HFFc6 (cell line): ENCODE measurements at places on chromosomes 7 and 10.

DNA sequence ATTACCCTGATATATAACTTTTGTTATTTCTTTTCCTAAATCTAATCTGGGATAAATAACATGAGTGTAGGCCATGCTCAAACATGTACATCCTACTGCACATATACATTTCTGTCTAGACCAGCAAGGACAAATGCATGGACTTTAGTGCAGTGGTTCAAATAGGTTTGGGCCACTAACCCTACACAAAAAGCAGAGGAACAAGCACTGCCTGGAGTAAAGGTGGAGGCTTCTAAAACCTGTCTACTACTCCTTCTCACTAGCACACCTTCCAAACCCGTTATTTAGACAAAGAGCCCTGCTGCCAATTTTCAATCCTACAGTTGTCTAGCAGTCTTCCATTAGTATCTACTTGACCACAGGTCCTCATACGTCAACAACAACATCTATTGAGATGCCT is 34.8 kb downstream of the SGCE start:
- H3K4me3 ChIP-seq: peak overlapping the region; percentile 18; the same call in 1 of the 2 replicates
- peaks cover 4% of the 10 kb centered on the region; the same call in 1 of the 2 replicates for H3K36me3 ChIP-seq
- DNase-seq: no peak
- H3K27ac ChIP-seq: peak overlapping the region; percentile 78

- H3K4me3 ChIP-seq: no peak overlapping the region
- H3K4me1 ChIP-seq: peaks cover 38% of the 10 kb centered on the region
- no peak for DNase-seq
- H3K27ac ChIP-seq: peak overlapping the region; percentile 48; the same call in 1 of the 2 replicates
- H3K27me3 ChIP-seq: no peaks in the 10 kb centered on the region
Measured at GRCh38 chr7:116979430-116979829, 26.1 kb downstream of the ST7 start.

- no peak overlapping the region for H3K4me3 ChIP-seq
- no peaks in the 10 kb centered on the region; the same call in 1 of the 2 replicates for H3K36me3 ChIP-seq
- H3K4me1 ChIP-seq: no peaks in the 10 kb centered on the region
- DNase-seq: no peak
- H3K27ac ChIP-seq: no peak overlapping the region
- no peaks in the 10 kb centered on the region; the same call in 1 of the 2 replicates for H3K27me3 ChIP-seq
Measured at GRCh38 chr10:85666102-85666501, 700.5 kb downstream of the GRID1 start.

GRCh38 chr10:68211669-68212068 is 20.2 kb downstream of the ATOH7 start:
- H3K27me3 ChIP-seq: no peaks in the 10 kb centered on the region; the same call in none of the 2 replicates
- no peak overlapping the region for H3K4me3 ChIP-seq
- H3K27ac ChIP-seq: no peak overlapping the region

GRCh38 chr10:9814285-9814864 is 1203.3 kb upstream of the CELF2 start:
- H3K4me1 ChIP-seq: no peaks in the 10 kb centered on the region
- H3K36me3 ChIP-seq: no peaks in the 10 kb centered on the region
- H3K4me3 ChIP-seq: no peak overlapping the region
- no peak overlapping the region for H3K27ac ChIP-seq
- no peak for DNase-seq
- H3K27me3 ChIP-seq: peaks cover 2% of the 10 kb centered on the region; the same call in 1 of the 2 replicates

- H3K4me1 ChIP-seq: peaks cover 54% of the 10 kb centered on the region
- H3K4me3 ChIP-seq: no peak overlapping the region
- no peak overlapping the region for H3K27ac ChIP-seq
- no peak for DNase-seq
- peaks cover 56% of the 10 kb centered on the region for H3K36me3 ChIP-seq
- no peaks in the 10 kb centered on the region for H3K27me3 ChIP-seq
Measured at GRCh38 chr7:143299840-143300239, 11.7 kb downstream of the CASP2 start.

- H3K36me3 ChIP-seq: no peaks in the 10 kb centered on the region
- peaks cover 42% of the 10 kb centered on the region for H3K4me1 ChIP-seq
- H3K4me3 ChIP-seq: peak overlapping the region; percentile 69
- DNase-seq: peak; percentile 36
- peaks cover under 1% of the 10 kb centered on the region for H3K27me3 ChIP-seq
Measured at GRCh38 chr10:6738112-6738768, 158.2 kb upstream of the PRKCQ start.

- H3K27ac ChIP-seq: peak overlapping the region; percentile 5; the same call in 1 of the 2 replicates
- DNase-seq: peak; percentile 25
- peak overlapping the region; percentile 12; the same call in 1 of the 2 replicates for H3K4me3 ChIP-seq
- H3K27me3 ChIP-seq: no peaks in the 10 kb centered on the region
Measured at GRCh38 chr10:119762805-119763798, 37.3 kb downstream of the INPP5F start.

- peaks cover 33% of the 10 kb centered on the region for H3K4me1 ChIP-seq
- H3K27me3 ChIP-seq: peaks cover 2% of the 10 kb centered on the region
- H3K4me3 ChIP-seq: no peak overlapping the region
- peak overlapping the region; percentile 29; the same call in 1 of the 2 replicates for H3K27ac ChIP-seq
Measured at GRCh38 chr7:47777531-47778152, 170.6 kb downstream of the PKD1L1 start.

DNA sequence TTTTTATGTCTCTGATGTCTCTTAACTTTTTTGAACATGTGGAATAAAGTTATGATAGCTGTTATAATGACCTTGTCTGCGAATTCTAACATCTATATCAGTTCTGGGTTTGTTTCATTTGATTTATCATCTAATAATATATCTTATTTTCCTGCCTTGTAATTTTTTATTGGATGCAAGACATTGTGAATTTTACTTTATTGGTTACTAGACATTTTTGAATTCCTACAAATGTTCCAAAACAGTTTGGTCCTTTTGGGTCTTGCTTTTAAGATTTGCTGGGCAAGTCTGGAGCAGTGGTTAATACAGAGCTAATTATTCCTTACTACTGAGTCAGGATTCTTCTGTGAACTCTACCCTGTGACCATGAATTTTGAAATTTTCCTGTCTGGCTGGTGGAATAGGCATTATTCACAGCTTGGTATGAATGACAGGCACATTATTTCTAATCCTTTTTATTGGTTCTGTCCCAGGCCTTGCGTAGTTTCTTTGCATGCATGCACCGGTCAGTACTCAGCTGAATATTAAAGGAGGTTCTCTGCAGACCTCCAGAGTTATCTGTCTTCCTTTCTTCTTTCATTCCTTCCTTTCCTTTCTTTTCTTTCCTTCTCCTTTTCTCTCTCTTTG is 9.0 kb downstream of the CUTC start:
- H3K36me3 ChIP-seq: peaks cover 76% of the 10 kb centered on the region
- peak; percentile 29 for DNase-seq
- H3K27me3 ChIP-seq: no peaks in the 10 kb centered on the region
- peak overlapping the region; percentile 31; the same call in 1 of the 2 replicates for H3K4me3 ChIP-seq
- H3K4me1 ChIP-seq: peaks cover 44% of the 10 kb centered on the region

GRCh38 chr7:2484868-2485267 is 8.7 kb upstream of the GRIFIN start:
- H3K27ac ChIP-seq: no peak overlapping the region
- no peaks in the 10 kb centered on the region for H3K36me3 ChIP-seq
- peaks cover 6% of the 10 kb centered on the region for H3K27me3 ChIP-seq
- no peak overlapping the region for H3K4me3 ChIP-seq

- H3K4me1 ChIP-seq: peaks cover 7% of the 10 kb centered on the region
- no peak overlapping the region for H3K4me3 ChIP-seq
- H3K27ac ChIP-seq: no peak overlapping the region
- no peaks in the 10 kb centered on the region for H3K36me3 ChIP-seq
Measured at GRCh38 chr7:30510124-30511075, 5.8 kb upstream of the GGCT start.

GRCh38 chr10:119806334-119807130 is 66.1 kb downstream of the MCMBP start:
- H3K36me3 ChIP-seq: peaks cover 8% of the 10 kb centered on the region; the same call in 1 of the 2 replicates
- H3K27ac ChIP-seq: no peak overlapping the region
- no peak for DNase-seq
- H3K4me3 ChIP-seq: no peak overlapping the region

- DNase-seq: no peak
- H3K27me3 ChIP-seq: peaks cover 5% of the 10 kb centered on the region
- no peak overlapping the region for H3K27ac ChIP-seq
Measured at GRCh38 chr10:76088980-76089379, 657.6 kb downstream of the LRMDA start.

DNA sequence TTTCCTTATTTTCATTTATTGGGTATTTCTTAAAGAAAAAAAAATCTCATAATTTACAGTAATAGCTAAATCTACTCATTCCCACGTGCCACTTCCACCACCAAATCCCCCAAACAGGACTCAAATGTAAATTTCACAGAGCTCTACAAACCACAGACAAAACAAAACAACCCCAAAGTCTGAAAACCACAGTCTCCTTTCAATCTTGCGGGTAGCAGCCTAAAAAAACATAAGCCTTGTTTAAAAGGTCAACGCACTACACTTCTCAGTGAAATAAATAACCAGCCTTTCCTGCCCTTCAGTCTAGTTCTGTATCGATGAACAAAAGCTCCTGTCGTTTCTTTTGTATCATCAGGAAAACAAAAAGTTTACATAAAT is 121.8 kb upstream of the AFAP1L2 start:
- H3K36me3 ChIP-seq: no peaks in the 10 kb centered on the region
- peaks cover 8% of the 10 kb centered on the region for H3K4me1 ChIP-seq

- no peaks in the 10 kb centered on the region for H3K36me3 ChIP-seq
- H3K4me1 ChIP-seq: peaks cover 5% of the 10 kb centered on the region; the same call in 1 of the 2 replicates
- H3K27ac ChIP-seq: no peak overlapping the region
- H3K27me3 ChIP-seq: peaks cover 3% of the 10 kb centered on the region
- no peak for DNase-seq
Measured at GRCh38 chr10:3573498-3573897, 211.5 kb downstream of the KLF6 start.

DNA sequence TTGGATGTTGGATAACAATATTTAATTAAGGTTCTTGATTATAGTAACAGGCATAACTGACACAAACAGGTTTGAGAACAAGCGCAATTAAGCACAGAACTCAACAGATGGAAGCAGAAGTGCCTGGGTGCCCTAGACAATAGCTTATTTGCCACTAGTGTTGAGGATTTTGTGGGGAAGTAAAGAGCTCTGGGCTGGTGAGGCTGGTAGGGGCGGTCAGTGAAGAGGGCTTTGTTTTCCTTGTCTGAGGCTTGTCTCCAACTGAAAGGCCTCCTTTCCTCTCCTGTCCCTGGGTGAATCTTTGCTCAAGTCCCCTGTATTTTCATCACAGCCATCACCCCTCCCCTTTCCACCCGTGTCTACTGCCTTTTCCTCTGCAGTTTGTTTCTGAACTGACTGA is 104.6 kb downstream of the KAT6B start:
- H3K4me3 ChIP-seq: 0 out of 2 replicates have a peak overlapping the region, but pooled peaks have one; percentile 10
- H3K27ac ChIP-seq: peak overlapping the region; percentile 30; the same call in 1 of the 2 replicates
- H3K4me1 ChIP-seq: peaks cover 76% of the 10 kb centered on the region
- H3K36me3 ChIP-seq: peaks cover 12% of the 10 kb centered on the region
- H3K27me3 ChIP-seq: peaks cover 5% of the 10 kb centered on the region; the same call in 1 of the 2 replicates

DNA sequence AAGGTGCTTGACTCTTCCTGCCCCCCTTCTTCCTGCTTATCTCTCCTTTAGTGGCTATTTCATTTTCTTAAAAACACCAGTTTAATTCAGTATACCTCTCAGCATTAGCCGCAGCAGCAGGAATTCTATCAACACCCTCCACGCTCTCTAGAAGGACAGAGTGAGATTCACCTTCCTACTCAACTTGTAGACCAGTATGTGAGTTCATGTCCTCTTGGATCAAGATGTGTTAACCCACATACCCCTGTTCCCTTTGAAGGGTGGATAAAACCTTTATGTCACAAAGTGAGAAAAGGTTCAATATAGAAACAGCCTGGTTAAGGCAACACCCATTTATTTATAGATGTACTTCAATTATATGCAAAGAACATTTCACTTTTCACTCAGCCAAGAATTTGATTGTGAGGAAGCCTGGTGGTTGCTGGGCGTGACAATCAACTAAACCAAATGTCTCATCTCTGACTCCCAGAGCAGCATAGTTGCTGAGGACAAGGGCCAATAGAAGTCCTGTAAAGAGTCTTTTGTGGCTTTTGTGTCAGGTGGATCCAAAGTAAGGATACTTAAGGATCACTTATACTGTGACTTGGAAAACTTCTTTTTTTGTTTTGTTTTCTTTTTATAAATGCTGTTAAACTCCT is 617.1 kb downstream of the SORCS3 start:
- DNase-seq: no peak
- no peaks in the 10 kb centered on the region for H3K4me1 ChIP-seq
- H3K27me3 ChIP-seq: no peaks in the 10 kb centered on the region
- H3K27ac ChIP-seq: no peak overlapping the region

GRCh38 chr7:387132-388022 is 97.4 kb downstream of the FOXL3 start:
- H3K4me1 ChIP-seq: no peaks in the 10 kb centered on the region
- H3K27ac ChIP-seq: no peak overlapping the region
- no peak for DNase-seq
- H3K4me3 ChIP-seq: no peak overlapping the region
- peaks cover 14% of the 10 kb centered on the region for H3K27me3 ChIP-seq
- no peaks in the 10 kb centered on the region; the same call in 1 of the 2 replicates for H3K36me3 ChIP-seq
